NCI-H1694 treated with DMSO at 0.1 percent for 48 hours (cell line): ENCODE measurements at places on chromosomes 2 and 18.

GRCh38 chr2:132949108-132949507, 279.1 kb upstream of the LYPD1 start:
- DNase-seq, result no peak

DNA sequence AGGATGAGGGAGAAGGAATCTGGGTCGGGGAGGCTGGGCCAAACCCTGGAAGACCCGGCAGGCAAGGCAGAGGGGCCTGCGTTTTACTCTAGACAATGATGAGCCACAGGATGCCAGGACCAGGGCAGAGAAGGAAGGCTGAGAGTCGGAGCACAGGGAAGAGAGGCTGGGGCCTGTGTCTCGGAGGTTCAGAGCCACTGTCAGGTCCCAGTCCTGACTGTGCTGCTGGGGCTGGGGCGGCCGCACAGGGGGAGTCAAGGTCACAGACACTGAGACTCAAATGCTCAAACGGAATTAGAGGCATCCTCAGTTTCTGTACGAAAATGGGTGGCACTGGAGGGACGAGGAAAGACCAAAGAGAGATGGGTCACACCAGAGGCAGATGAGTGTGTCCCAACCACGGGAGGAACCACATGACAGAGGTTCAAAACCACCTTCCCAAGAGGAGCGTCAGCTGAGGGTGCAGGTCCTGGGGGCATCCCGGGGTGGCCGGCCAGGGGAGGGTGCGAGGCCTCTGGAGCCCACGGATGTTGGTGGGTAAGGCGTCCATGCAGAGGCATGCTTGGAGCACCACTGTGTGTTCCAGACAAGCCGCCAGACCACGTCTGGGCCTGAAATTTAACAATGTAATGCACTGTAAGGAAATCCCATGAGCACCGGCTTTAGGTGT, 14.7 kb downstream of the HDAC4 start:
- DNase-seq, result no peak

DNA sequence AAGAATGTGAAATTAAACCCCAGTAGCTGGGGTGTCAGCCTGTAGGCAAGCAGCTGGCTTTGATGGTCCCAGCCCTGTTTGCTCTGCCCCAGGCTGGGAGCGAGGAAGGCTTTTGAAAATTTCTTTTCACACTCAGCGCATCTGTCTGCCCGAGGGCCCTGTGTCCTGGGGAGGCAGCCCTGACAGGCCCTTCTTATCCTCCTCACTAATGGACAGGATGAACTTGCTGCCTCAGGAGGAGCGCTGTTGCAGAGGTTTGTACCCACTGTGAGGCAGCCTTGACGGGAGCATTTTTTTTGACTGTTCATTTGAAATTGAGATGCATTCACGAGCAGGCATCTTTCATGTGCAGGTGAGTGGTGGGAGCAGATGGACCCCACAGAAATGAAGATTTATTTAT, 62.4 kb downstream of the SERPINB8 start:
- no peak for DNase-seq

- DNase-seq, result no peak
Observed at GRCh38 chr2:138819964-138820363, 39.8 kb upstream of the NXPH2 start.

- no peak for DNase-seq
Observed at GRCh38 chr2:37189452-37190153, 1.1 kb upstream of the SULT6B1 start.

- no peak for DNase-seq
Observed at GRCh38 chr2:231250146-231250545, 51.7 kb downstream of the ARMC9 start.

DNA sequence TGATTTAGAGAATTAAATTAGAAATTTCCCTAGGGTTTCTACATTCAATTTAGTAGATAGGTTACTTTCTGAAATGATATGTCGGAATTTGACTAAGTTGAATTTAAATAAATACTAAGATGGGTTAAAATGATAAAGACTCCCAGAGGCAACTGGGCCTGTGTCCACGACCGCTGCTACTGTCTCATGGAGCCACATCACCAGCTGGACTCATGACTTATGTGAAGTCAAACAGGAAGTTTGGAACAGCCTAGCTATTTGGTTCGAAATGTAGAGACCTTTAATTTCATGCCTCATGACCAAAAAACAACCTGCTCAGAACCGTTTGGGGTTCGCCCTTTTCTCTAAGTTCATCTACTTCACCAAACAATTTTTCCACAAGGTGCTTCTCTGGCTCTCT, 22.2 kb downstream of the GRHL1 start:
- no peak for DNase-seq

DNA sequence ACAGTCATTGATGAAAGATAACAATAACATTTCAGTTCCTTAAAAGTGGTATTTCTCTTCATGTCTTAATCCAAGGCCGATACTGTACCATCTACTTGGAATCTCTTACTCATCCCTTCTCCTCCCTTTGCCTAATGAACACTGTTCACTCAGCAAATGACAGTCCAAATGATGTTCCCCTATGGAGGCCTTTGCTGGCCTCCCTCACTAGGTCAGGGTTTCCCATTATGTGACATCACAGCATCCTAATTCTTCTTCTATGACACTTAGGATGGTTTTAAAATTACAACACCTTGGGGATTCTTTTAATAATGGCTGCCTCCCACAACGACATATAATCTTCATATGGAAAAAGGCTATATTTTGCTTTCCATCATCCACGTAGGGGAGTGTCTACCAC, 747.7 kb downstream of the NRXN1 start:
- no peak for DNase-seq

DNA sequence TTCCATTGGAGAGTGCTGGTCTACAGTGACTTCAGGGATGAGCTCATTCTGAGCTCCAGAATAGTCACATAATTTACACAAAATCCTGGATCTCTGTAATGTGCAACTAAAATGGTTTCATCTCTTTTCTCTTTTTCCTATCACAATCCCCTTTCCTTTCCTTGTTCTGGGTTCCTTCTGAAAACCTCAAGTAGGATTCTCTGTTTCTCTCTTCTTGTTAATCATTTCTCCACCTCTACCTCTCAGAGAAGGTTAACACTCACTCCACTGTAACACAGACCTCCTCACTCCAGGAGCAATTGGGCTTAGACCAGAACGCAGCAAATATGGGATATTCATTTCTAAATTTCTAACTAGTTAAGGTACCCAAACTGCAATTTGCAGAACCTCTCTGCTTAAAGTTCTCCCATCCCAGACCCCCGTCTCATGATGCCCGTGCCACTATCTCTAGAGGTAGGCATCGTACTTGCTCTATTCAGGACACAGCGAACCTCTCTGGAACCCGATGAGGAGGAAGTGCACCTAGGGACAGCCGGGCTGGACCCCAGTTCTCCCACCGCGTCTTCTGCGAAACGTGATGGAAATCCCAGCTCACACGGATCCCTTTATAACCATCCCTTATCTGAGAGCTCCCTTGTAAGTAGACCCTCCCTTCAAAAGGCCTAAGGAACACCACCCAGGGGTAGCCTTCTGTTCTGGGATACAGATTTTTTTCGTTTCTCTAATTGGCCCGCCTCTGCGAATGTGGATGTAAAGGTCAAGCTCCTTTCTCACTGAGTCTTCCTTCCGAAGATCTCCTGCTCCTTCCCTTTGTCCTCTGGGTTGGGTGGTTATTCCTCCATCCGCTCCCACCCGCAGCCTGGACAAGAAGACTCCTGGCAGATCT, 1.3 kb downstream of the FOXI3 start:
- no peak for DNase-seq

DNA sequence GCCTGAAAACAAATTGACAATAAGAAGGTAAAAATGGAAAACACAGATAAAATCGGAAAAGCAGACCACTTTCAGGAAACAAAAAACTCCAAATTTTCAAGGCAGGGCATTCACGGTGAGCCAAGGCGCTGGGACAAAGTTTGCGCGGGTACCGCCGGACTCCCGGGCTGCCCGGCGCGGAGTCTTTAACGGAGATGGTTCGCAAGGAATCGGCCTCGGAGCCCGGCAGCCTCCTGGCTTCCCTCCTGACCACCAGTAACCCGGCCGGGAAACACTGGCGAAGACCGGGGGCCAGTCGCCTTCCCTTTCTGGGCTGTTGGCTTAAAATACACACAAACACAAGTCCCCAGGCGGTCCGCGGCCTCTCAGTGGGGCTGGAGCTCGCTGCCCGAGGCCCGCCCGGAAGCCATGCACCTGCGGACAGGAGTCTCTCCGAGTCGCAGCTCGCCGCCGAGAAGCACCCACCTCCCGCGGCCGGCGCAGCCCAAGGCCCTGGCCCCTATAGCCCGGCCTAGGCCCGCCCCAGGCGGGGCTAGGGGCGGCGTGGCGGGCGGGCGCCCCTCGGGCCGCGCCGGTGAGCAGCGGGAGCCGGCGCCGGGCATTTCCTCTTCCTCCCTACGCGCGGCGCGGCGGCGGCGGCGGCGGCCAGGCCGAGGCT, 622 bp upstream of the KCMF1 start:
- DNase-seq, result no peak

GRCh38 chr2:46275995-46276394, 21.2 kb upstream of the EPAS1 start:
- no peak for DNase-seq

DNA sequence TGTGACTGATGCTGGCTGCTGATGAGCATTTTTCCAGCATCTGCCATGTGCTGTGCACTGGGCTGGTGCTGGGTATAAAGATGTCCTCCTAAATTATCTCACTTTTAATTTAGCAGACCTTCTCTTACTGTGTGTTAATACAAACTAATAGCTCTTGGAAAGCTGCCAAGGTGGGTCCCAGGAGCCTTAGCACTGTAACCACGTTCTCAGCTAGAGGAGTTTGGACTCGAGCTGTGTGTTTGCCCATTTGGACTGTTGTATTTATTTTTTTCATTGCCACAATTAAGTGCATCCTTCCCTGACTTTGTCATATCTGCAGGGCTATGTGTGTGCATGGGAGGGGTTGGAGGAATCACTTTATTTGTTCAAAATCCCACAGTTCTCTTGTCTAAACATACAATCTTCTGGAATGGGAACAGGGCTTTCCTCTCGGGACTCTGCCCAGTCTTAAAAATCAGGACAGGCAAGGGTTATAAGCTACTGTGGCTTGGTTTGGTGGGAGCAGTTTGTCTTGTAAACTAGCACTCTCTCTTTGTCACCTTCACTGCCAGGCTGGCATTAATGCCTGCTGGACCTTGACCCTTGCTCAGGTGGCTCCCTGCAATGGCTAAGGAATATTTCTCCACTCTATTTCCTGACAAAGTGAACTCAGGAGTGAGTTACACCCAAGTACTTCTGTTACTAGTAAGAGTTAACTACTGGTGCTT, 129.7 kb upstream of the MGAT5 start:
- DNase-seq, result peak; percentile 72

DNA sequence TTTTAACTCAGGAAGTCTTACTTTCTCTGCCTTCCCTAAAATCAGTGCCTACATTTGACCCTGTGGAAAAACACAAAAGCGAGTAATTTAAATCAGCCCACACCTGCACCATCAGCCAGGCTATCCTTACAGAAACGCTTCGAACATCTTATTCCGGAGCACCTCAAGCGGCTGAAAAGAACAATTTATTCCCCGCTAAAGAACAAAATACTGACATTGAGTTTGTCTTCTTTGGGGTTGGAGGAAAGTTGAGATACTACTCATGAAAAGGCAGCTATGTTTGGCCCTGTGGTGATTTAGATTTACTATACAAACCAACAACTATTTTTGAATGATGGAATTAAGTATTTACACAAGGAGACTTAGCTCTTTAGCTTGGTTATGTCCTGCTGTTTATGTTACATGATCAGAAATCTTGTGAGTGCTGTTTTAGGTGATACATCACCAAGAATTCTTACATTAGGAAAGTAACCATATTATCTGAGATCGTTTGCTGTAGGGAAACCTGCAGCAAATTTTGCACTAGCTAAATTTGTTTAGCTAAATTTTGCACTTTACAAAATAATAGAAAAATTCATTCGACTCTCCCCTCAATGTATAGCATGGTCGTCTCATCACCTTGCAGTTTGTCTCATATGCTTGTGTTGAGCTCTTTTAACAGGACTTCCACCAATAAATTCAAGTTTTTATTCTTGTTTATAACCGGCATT, 158.8 kb upstream of the SIX2 start:
- no peak for DNase-seq

DNA sequence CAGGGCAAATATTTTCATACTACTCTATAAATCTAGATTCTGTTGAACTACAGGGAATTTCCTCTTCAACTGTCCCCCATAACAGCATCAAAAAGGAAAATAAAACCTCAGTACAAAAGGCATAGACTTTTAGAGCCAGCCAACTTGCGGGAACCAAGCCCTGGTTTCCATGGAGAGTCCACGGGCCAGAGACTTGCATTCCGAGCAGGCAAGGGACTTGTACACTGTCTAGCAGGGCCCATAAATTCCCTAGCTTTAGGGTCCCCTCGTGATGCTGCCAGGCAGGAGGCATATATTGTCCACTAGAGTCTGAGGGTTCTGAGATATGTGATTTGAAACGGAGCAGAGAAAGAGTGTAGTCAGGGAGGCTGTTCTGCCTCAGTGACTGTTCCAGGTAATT, 153.1 kb upstream of the SLC14A2 start:
- no peak for DNase-seq

DNA sequence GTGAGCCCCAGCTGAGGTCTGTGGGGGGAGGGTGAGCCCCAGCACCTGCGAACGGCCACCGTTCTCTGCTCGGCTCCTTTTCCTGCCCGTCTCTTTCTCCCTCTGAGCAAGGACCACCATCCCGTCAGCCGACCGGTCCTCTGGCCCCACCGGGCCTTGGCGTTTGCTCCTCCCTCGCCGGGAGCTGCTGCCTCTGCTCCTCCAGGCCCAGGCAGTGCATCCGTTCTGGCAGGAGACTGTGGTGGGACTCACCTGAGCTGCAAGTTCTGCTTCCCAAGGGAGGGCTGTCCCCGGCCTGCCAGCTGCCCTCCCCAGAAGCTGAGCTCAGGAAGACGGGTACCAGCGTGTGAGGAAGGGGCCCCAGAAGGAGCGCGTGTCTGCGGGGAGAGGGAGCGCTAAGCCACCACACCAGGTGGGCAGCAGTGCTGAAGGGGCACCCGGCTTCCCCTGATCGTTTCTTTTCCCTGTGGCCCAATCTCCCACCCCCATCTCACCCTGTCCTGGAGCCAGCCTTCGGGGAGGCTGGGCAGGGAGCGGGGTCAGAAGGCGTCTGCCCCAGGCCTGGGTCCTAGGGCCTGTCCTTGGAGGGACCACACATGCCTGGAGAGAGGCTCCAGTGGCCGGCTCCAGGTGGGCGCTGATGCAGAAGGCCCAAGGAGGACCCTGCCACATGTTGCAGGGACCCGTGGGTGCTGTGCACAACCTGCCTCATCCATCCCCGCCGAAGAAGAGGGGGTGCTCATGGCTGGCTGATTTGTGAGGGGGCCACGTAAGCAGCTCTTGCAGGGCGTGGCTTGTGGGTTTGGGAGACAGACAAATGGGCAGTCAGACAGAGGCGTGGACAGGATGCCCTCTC, 2.5 kb upstream of the RTP5 start:
- DNase-seq, result no peak

DNA sequence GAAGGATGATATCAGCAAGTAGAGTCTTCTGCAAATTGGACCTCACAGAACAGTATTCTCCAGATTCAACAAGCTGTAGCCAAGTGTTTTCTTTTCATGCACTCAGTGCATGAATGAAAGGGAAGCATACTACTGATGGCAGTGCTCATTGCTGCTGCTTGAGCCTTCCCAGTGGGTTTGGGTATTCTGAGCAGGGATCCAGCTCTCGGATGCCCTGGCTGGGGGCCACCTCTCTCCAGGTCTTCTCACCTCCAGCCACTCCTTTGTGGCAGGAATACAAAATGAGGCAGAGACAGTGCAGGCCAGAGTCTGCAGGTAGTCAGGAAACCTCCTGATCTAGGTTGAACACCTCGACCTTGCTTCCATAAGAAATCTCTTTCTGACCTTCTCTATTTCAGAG, 390.4 kb upstream of the CELF4 start:
- no peak for DNase-seq
